ENCODE measurements at places on chromosomes 12 and 14. TPM values are rescaled to one million over a fixed set of nuclear protein-coding genes. Genes with fewer than 3 reads are reported as not detected.

Gene GCN1
- 175 TPM for total RNA-seq

DNA sequence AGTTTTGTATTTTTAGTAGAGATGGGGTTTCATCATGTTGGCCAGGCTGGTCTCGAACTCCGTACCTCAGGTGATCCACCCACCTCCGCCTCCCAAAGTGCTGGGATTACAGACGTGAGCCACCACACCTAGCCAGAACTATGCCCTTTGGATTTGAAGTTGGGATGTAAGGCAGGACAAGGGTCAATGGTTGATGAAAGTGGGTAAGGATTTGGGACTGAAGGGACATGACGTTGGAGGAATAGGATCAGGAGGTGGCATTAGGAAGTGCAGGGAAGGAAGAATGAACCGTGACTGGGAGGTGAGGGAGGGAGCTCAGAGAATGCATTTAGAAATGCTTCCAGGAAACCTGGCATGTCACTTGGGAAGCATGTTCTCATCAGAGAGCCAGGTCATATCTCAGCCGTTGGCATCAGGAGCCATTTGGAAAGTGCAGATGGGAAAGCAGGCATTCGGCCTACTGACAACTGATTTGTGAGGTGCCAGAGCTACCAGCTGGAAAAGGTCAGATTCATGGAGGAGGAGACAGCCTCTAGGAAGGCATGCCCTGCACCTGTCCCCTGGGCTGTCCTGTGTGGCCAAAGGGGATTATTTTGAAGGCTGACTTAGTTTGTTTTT lies 2.2 kb downstream of the CRADD start:
- no peak for DNase-seq

- DNase-seq = no peak
These were observed 22.0 kb upstream of the DRAM1 start for GRCh38 chr12:101855364-101855884.

Gene SYNE3
- total RNA-seq = 6.2 TPM

DNA sequence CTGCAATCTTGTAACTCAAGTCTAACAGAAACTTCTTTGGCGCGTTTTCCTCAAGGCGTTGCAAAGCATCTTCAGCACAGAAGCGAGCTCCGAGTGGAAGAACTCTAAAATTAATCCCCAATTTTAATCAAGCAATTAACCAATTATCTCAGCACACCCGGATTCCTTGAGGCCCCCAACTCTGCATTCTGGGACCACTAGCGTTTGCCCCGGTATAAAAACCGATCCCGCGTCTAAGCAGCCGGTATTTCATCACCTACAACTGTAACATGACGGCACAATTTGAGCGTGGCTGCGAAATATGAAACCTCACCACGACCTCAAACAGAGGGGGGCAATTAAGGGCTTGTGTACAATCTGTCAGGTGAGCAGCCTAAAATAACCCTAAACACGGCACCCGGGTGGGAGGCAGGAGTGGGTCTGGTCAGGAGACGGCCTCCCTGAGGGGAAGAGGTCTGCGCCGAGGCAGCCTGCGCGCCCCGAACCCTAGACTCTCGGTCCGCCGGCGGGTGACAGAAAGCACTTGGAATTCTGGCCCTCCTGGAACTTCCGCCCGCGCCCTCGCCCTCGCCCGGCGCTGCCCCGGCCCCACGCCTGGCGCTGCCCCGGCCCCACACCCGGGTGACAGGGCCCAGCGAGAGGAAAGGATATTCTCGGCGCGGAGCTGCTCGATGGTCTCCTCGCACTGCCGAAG lies 594 bp downstream of the ZCCHC8 start:
- DNase-seq = no peak

- DNase-seq = no peak
These were observed at the start of gene STRN3 for GRCh38 chr14:31026077-31026449. Gene STRN3, minus strand, starts transcription at chr14:31026379. Its CDS starts 194 bp downstream, at chr14:31026185.

GRCh38 chr12:122137681-122138080 lies 36.3 kb downstream of the IL31 start:
- no peak for DNase-seq

Gene TMEM117
- 5.5 TPM for total RNA-seq

GRCh38 chr12:19572920-19573558 lies 133.7 kb downstream of the AEBP2 start:
- DNase-seq = peak; percentile 20

Gene GALNT9
- total RNA-seq = 0.33 TPM

- no peak for DNase-seq
These were observed 140.8 kb downstream of the SCARB1 start for GRCh38 chr12:124722878-124723277.

Gene SCARB1
- 359 TPM for total RNA-seq

Gene MPHOSPH9
- total RNA-seq = 72.3 TPM

- DNase-seq = no peak
These were observed 25.9 kb upstream of the POC1B start for GRCh38 chr12:89551747-89552146.

All from Panc1 (cell line).